ENCODE measurements at places on chromosomes 3 and 15. TPM values are rescaled to one million over a fixed set of nuclear protein-coding genes. Genes with fewer than 3 reads are reported as not detected.

Gene WDR93
- 0.16 TPM for total RNA-seq

Gene MUSTN1
- not detected for total RNA-seq

Gene FHIT
- 0.77 TPM for total RNA-seq

Gene AADACL2
- total RNA-seq: not detected

Gene KNL1
- 1.7 TPM for total RNA-seq

Gene PBRM1
- total RNA-seq: 45.9 TPM

Gene SYNM
- 2.2 TPM for total RNA-seq

Gene TMIE
- total RNA-seq: not detected

Gene SPATA12
- total RNA-seq: not detected

Gene ITGA11
- 22.3 TPM for total RNA-seq

Gene CSPG4
- total RNA-seq: 42.1 TPM

Gene CTXN2
- total RNA-seq: not detected

Gene HGD
- total RNA-seq: 0.32 TPM

Gene C3orf22
- not detected for total RNA-seq

Gene SLC9A9
- total RNA-seq: 65.9 TPM

Gene CCDC33
- 0.16 TPM for total RNA-seq

Gene LRRK1
- 10.8 TPM for total RNA-seq

Gene IFT57
- total RNA-seq: 70.5 TPM

Gene FBXL2
- 14.8 TPM for total RNA-seq

Gene TRPM7
- 54.5 TPM for total RNA-seq

Gene CYP8B1
- total RNA-seq: not detected

Gene NEK10
- total RNA-seq: 16.7 TPM

Gene WHAMM
- total RNA-seq: 2.5 TPM

Gene SV2B
- total RNA-seq: under 0.01 TPM

Gene PRR20G
- not detected for total RNA-seq

Gene SPG21
- 69.7 TPM for total RNA-seq

Gene CMSS1
- 2.4 TPM for total RNA-seq

Gene MORC1
- not detected for total RNA-seq

Gene CADPS
- total RNA-seq: 19.2 TPM

Gene MYZAP
- total RNA-seq: 0.17 TPM

Gene UBE2E1
- 73.8 TPM for total RNA-seq

Gene RSL24D1
- 85.8 TPM for total RNA-seq

Gene SPSB4
- total RNA-seq: not detected

Gene MAN2A2
- 11.2 TPM for total RNA-seq

Gene NAA50
- total RNA-seq: 149 TPM

Gene TGM4
- total RNA-seq: under 0.01 TPM

Gene CCDC71
- total RNA-seq: 19.5 TPM

Gene SLMAP
- 35.9 TPM for total RNA-seq

Gene MELTF
- 7.7 TPM for total RNA-seq

Gene KBTBD13
- total RNA-seq: not detected

Gene LINGO1
- total RNA-seq: not detected

Gene SLC6A11
- not detected for total RNA-seq

Gene SLC24A5
- total RNA-seq: not detected

Gene CCR5
- total RNA-seq: not detected

Data from bronchial smooth muscle cell (primary cell).